ENCODE measurements at places on chromosomes 6 and 20. TPM values are rescaled to one million over a fixed set of nuclear protein-coding genes. Genes with fewer than 3 reads are reported as not detected.

PTCHD4 gene
- total RNA-seq: 0.22 TPM

NRN1 gene
- 0.57 TPM for total RNA-seq

SPATA2 gene
- 3.3 TPM for total RNA-seq

ENPP5 gene
- total RNA-seq: 1.4 TPM

HMGCLL1 gene
- total RNA-seq: 0.47 TPM

KCNB1 gene
- total RNA-seq: 1.8 TPM

HCRTR2 gene
- total RNA-seq: not detected

KCNK15 gene
- 2.5 TPM for total RNA-seq

RSPH9 gene
- 0.38 TPM for total RNA-seq

FAM209B gene
- not detected for total RNA-seq

RSPH4A gene
- not detected for total RNA-seq

TFAP2C gene
- 34.8 TPM for total RNA-seq

COX4I2 gene
- total RNA-seq: not detected

SLC22A1 gene
- not detected for total RNA-seq

OR2H2 gene
- total RNA-seq: not detected

PTGIS gene
- total RNA-seq: 1.6 TPM

EPHA7 gene
- 0.47 TPM for total RNA-seq

RIPPLY2 gene
- not detected for total RNA-seq

POU5F1 gene
- total RNA-seq: 0.92 TPM

PRSS35 gene
- total RNA-seq: not detected

SNX14 gene
- total RNA-seq: 52.3 TPM

HLA-DQB2 gene
- 7.8 TPM for total RNA-seq

TCFL5 gene
- total RNA-seq: 7.6 TPM

SLC35D3 gene
- total RNA-seq: not detected

ARMC2 gene
- total RNA-seq: 0.66 TPM

ZC3H12D gene
- total RNA-seq: 4.3 TPM

KHDC1L gene
- not detected for total RNA-seq

THBD gene
- total RNA-seq: 74.6 TPM

QRSL1 gene
- total RNA-seq: 4.8 TPM
